ENCODE measurements at places on chromosomes 2 and 18.

DNA sequence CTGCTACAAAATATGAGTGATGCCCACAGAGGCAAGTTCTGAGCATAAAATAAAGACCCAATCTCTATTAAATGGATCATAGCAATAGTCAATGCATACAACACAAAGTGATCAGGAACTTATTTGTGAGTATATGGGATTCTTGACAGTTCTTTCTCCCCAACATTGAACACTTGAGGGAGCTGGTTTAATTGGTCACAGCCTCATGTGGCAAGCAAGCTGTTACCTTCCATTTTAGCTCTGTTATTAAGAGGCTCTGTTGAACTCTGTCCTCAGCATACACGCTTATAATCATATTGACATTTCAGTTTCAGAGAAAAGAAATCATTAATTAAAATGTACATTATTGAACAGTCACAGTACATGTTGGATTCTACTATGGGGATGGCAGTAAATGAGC is 37.6 kb upstream of the PAX3 start:
- no peak for DNase-seq

DNA sequence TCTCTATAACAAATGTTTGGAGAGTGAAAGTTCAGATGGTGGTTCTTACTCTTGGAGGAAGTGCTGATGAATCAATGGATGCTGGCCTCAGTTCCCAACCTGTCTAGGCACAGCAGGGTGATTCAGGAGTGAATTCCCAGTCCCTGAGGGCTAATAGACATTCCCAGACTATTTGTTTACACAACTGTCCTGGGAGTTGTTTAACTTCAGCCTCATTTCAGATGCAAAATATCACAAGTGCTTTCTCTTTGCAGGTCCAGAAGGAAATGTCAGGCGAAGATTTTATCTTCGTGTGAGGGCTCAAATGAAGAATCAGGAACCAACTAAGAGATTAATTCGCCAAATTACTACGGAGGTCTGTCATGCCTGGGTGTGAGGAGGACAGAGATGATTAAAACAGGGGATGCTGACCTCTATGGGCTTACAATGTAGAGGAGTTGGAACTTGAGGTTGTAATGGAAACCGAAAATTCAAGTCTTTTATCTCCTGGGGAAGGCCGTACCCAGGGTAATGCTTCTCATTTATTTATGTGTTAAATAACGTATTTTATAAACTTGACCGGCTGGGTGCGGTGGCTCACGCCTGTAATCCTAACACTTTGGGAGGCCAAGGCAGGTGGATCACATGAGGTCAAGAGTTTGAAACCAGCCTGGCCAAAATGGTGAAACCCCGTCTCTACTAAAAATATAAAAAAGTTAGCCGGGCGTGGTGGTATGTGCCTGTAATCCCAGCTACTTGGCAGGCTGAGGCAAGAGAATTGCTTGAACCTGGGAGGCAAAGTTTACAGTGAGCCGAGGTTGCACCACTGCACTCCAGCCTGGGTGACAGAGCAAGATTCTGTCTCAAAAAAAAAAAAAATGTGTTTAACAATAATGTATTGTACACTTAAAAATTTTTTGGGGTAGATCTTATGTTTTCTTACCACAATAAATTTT is 38.7 kb upstream of the SLC1A4 start:
- DNase-seq, result no peak

- DNase-seq, result peak; percentile 57
Observed at GRCh38 chr2:181805228-181806038, 86.1 kb upstream of the ITPRID2 start.

- no peak for DNase-seq
Observed at GRCh38 chr2:172513935-172514586, 41.8 kb upstream of the PDK1 start.

- peak; percentile 90 for DNase-seq
Observed at GRCh38 chr2:179460181-179460929, 195.7 kb upstream of the SESTD1 start.

DNA sequence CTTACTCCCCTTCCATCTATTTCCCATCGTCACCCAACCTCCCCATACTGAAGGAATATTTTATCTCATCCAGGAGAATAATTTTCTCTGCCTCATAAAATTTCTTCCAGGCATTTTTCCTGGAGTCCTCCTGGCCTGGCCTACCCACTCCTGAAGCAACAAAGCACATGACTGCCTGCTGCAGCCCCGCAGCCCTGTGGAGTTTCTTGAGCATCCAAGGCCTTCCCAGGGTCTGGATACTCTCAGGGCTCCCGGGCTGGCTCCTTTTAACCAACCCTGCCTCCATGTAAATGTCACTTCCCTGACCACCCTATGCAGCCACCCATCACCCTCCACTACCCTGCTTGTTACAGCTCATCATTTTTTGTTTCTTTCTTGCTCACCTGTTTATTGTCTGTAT is 64.0 kb downstream of the CDH20 start:
- no peak for DNase-seq

DNA sequence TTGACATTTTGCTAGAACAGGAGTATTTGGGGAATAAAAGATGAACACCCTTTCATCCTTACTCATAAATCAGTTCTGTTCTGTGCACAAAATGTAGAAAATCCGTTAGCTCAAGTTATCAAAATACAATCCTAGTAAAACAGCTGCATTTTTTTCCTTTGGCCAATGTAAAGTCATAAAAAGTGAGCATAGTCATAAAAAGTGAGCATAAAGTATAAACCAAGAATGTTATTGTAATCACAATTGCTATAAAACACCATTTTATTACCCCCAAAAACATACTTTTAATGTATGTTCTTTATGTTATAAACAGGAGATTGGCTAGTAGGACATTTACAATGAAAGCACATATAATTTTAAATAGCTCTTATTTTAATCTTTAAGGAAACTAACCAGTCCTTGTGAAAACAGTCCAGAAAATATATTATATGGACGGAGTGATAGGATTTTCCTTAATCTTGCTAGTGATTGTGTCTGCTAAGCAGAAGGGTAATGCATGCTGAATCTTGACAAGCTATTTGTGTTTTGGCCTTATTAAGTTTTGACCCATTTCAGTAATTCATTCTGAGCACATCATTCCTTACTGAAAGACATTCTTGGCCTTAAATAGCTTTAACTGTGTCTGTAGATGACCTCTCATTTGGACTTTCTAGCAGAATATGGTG is 891.8 kb downstream of the DSC3 start:
- no peak for DNase-seq

GRCh38 chr2:37180006-37180639 is 8.3 kb downstream of the SULT6B1 start:
- DNase-seq, result peak; percentile 11

DNA sequence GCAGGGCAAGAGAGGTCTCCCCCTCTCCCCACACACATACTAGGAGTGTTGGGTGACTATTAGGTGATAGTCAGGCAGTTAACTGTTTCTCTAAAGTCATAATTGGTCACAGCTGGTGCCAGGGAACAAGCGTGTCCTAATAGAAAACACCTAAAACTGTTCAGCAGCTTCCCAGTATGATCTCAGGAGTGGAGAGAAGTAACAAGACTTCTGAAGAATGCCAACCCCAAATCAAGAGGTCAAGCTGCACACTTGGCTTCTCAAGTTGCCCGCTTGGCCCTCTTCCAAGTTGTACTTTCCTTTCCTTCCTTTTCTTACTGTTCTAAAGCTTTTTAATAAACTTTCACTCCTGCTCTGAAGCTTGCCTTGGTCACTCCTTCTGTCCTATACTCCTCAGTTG is 22.4 kb upstream of the STAT1 start:
- no peak for DNase-seq

- no peak for DNase-seq
Observed at GRCh38 chr2:6493266-6493665, 372.4 kb downstream of the CMPK2 start.

DNA sequence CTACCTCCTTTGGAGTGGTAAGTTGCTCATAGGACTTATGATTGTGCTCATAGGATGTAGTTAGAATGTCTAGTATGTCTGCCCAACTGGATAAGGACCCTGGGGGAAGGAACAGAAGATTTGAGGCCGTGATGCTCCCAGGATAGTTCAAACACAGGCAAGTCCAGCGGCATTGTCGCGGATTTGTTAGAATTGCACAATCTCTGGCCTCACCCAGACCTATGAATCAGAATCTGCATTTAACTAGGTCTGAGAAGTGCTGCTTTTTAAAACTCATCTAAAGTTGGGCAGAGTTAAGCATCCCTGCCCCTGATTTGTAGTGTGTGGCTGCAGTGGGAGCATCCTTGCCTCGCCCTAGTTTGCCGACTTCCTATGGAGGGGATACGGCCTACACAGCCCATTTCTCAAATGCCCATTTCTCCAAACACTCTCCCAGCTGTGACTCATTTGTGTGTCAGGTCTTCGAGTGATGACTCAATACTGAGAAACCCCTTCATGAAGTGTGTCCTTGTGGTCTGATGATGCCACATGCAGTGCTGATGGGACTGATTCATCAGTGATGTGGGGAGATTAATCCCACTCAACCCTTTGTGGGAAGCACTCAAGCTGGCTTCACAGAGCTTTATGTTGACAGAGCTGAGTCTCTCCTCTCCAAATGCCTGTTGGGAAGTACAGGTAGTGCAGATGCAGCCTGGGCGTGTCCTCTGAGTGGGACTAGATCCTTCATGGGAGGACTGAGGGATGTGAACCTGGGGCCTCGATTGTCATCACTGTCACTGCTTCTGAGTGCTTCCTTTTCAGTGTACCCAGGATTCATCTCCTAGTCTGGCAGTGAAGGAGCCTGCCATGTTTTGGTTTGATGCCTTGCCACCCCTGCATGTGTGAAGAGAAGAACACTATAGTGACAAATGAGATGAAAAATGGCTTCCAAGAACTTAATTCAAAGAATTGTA is 18.7 kb downstream of the SMIM21 start:
- DNase-seq, result peak; percentile 77

DNA sequence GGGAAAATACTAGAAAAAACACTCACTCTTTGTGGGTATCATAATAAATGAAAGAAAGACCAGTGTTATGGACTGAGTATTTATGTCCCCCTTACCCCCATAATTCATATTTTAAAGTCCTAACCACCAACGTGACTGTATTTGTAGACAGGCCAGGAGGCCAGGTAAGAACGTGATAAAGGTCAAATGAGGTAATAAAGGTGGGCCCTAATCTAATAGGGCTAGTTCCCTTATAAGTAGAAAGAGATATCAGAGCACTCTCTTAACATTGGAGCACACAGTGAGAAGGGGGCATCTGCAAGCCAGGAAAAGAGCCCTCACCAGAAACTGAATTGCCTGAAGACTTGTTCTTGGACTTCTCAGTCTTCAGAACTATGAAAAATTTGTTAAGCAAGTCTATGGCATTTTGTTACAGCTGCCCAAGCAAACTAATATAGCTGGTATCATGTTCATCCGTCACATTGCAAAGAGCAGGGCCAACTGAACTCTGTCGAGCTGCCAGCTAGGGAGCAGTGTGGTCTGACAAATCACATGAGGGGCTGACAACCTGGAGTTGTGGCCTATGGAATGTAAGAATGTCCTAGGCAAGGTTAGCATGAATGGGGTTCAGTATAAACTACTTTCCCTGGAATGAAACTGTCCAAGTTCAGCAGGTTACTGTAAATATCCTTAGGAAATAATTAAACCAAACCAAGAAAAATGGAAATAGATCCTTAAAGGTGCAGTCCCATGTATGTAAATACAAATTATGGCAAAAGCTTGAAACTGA is 280.9 kb downstream of the ZNF385B start:
- peak; percentile 34 for DNase-seq

- peak; percentile 90 for DNase-seq
Observed at GRCh38 chr18:48997985-48998831, 47.4 kb upstream of the SMAD7 start.

- DNase-seq, result no peak
Observed at GRCh38 chr2:27988306-27988705, 97.8 kb downstream of the BABAM2 start.

GRCh38 chr2:100416935-100417710 is at the start of gene CHST10:
CHST10 (minus strand) TSS chr2:100417668; CDS start chr2:100406675, 10,993 bp downstream.
- DNase-seq, result peak; percentile 52

DNA sequence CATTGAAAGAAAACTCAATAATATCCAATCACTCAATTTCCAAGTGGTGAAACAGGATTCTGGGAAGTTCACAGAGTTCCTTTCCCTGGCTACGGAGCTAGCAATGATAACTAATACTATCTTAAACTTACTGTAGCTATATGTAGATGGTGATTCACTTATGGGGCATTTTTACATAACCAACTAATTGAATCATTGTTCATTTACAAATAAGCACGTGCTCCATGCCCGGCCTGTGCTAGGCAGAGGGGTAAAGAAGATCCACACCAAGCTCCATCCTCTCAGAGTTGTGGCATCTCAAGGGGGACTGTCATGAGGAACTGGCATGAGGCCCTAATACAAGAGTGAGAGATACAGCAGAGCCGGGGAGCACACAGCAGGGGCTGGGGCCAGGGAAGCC is 176.3 kb downstream of the ANKRD30B start:
- no peak for DNase-seq

GRCh38 chr18:42039396-42039795 is 84.4 kb downstream of the PIK3C3 start:
- DNase-seq, result no peak

GRCh38 chr2:235279965-235280364 is 213.9 kb upstream of the AGAP1 start:
- no peak for DNase-seq

- DNase-seq, result peak; percentile 56
Observed at GRCh38 chr2:74515981-74516633, 1.9 kb downstream of the TLX2 start.

DNA sequence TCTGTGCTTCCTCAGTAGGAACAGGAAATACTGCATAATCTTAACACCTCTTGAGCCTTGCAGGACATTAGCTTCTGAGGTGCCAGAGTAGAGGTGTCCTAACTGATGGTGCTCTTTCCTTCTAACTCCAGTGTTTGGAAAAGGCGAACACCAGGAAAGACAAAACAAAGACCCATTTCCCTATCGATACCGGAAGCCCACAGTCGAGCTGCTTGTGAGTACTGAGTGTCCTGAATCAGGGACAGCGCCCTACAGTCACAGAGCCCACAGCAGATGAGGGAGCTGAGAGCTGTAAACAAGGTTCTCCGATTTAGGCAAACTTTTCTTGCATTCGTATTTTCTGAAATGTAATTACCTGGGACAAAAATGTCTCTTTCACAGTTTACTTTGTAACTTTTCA is 50.7 kb downstream of the SLC14A2 start:
- no peak for DNase-seq

DNA sequence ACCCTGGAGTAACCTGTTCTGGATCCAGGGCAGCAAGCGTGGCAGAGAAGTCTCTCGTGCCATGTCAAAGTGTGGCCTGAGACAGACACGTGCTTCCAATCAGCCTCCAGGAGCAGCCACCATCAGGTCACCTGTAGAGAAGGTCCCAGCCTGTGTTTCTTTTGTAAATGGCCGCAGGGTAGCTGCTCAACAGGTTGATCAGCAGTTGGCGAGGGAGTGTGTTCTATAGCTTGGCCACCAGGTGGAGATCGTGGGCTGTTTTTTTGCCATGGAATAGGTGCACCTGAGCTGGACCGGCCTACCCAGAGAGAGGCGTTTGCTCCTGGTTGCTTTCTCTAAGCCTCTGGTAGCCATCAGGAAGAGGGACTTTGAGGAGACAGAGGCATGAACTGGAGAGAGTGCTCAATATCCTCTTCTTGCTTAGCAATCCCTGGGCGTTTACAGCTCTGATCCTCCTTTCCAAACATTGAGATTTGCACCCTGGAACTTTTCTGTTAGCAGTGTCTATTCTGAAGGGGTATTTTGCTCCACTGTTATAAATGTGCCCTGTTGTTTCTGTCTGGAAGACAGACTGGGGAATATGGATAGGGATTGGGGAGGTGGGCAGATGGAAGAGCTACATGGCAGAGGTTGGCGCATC is 34.2 kb upstream of the EN1 start:
- DNase-seq, result peak; percentile 48

GRCh38 chr2:68878071-68878711 is 7.0 kb upstream of the BMP10 start:
- peak; percentile 5 for DNase-seq
